Putamen (tissue), 1 donor: ENCODE measurements at places on chromosomes 16 and 17.

DNA sequence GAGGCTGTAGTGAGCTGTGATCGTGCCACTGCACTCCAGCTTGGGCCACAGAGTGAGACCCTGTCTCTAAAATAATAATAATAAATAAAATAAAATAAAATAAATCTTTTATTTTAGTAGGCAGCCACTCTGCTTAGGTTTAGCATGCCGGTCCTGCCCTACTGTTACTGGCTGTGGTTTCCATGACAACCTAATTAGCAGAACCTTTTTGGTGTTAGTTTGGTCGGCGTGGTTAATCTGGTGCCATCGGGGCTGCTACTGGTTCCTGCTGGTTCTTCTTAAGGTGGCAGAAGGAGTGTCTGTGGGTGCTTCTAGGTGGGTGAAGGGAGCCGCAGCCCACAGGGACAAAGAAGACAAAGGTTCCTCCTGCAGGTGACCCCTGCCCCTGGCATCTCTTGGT, 37.8 kb upstream of the CBX4 start:
- no peak for DNase-seq

DNA sequence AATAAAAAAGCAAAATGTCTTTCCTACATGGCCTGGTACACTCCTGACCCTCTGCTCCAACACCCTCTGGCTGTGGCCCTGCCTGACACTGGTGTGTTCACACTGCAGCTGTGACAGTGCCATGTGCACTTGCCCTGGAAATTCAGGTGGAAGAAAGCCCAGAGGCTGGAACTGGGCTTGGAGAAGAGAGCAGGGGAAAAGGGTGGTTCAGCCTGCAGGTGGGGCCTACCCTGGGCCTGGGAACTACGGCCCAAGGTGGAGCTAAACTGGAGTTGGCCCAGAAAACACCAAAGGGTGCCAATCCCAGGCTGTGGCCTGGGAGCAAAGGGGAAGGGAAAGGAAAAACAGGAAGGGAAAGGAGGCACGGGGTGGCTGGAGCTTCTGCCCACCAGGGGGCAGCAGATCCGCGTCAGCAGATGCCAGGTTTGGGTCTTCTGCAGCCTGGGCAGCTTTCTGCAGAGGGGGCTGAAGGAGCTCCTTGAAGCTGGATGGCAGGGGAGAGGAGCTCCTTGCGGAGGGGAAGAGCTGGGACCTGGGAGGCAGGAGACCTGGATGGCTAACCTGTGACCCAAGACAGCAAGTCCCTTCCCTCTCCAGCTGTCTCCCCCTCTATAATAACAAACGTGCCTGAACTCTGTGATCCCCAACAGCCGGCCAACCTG, 15.4 kb upstream of the CTCF start:
- DNase-seq = peak; percentile 65

- DNase-seq = no peak
Measured at GRCh38 chr16:912322-912683, 58.5 kb downstream of the LMF1 start.

DNA sequence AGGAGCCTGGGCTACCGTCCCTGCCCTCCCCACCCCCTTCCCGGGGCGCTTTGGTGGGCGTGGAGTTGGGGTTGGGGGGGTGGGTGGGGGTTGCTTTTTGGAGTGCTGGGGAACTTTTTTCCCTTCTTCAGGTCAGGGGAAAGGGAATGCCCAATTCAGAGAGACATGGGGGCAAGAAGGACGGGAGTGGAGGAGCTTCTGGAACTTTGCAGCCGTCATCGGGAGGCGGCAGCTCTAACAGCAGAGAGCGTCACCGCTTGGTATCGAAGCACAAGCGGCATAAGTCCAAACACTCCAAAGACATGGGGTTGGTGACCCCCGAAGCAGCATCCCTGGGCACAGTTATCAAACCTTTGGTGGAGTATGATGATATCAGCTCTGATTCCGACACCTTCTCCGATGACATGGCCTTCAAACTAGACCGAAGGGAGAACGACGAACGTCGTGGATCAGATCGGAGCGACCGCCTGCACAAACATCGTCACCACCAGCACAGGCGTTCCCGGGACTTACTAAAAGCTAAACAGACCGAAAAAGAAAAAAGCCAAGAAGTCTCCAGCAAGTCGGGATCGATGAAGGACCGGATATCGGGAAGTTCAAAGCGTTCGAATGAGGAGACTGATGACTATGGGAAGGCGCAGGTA, 762 bp downstream of the CDK12 start:
- no peak for DNase-seq

GRCh38 chr16:55285586-55285985, 38.4 kb upstream of the IRX6 start:
- no peak for DNase-seq

DNA sequence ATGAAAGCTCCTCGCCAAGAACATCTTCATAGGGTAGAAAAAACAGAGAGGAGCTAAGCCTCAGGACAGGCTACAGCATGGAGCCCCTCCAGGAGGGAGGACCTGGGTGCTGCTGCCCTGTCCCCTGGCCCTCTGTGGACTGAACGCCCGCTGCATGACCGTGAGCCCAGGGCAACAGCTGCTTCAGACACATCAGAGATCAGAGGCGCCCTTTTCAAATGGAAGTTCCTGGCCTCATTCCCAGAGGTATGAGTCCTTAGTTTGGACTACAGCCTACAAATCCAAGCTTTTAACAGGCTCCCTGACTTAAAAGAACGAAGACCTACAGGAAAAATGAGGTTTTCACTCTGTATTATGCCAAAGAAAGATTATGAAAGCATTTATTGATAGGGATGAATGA, 48.5 kb downstream of the ZNF18 start:
- no peak for DNase-seq

GRCh38 chr16:68509381-68509780, 29.7 kb upstream of the ZFP90 start:
- no peak for DNase-seq

- DNase-seq = no peak
Measured at GRCh38 chr17:50631195-50631907, 3.3 kb upstream of the ABCC3 start.

GRCh38 chr17:59466946-59467801, 98.2 kb upstream of the DHX40 start:
- no peak for DNase-seq

GRCh38 chr16:24544640-24545039, 5.3 kb downstream of the RBBP6 start:
- no peak for DNase-seq

DNA sequence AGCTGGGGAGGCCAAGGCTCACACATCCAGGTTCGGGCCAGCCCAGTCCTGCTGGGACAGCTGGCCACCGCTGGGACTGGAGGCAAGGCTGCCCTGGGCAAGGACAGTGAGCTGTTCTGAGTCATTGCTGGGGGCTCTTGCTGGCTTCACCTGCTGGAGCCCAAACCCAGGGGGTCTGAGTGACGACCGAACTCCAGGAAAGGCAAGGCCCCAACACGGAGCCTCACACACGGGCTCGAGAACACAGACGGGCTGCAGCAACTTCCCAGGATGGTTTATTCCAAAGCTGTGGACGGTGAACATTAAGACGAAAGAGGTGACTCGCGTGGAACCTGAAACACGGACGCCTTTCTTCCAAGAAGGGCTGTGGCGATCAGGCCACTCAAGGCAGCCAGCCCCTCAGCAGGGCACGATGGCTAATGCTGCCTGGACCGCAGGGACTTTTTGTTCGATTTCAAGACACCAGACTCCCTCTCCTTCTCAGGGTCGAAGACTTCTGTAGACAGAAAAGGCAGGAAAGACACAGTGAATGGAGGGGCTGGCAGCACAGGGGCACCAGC, 21.5 kb downstream of the KDM8 start:
- no peak for DNase-seq

DNA sequence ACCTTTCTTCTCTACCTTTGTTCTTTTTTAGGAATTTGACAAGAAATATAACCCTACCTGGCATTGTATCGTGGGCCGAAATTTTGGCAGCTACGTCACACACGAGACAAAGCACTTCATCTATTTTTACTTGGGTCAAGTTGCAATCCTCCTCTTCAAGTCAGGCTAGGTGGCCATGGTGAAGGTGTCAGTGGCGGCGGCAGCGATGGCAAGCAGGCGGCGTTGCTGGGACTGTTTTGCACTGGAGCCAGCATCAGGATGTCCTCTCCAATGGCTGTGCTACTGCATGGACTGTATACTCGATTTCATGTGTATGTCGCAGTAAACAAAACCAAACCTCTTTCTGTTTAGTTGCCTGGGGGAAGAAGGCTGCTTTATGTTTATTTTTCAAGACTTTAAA, 5.9 kb downstream of the DYNLL2 start:
- DNase-seq = peak; percentile 17

GRCh38 chr16:23428351-23428750, 24.6 kb downstream of the COG7 start:
- no peak for DNase-seq

DNA sequence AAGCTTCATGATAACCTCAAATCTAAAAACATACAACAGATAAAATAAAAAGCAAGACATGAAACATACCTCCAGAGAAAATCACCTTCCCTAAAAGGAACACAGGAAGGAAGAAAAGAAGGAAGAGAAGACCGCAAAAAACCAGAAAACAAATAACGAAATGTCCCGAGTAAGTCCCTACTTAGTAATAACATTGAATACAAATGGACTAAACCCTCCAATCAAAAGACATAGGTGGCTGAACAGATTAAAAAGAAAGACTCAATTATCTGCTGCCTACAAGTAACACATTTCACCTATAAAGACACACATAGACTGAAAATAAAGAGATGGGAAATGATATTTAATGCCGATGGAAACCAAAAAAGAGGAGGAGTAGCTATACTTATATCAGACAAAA, 6.2 kb downstream of the FBXO39 start:
- no peak for DNase-seq

DNA sequence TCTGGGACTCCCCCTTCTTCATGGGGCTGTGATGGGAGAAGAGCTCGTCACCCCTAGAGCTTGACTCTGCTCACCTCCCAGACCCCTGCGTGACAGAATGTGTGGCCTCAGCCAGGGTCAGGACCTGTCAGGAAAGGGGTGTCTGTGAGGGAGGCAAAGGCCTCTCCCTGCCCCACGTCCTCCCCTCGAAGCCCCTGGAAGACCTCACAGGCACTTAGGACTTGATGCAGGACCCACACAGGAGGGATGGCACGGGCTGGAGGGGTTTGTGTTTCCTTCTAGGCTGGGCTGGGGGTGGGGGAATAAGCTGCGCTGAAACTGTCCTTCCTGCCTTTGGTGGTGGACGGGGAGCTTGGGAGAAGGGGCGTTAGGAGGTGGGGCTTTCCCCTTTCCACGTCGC, 11.0 kb upstream of the CLUH start:
- DNase-seq = no peak

- DNase-seq = no peak
Measured at GRCh38 chr17:7789131-7789530, 44.9 kb upstream of the KDM6B start.

- no peak for DNase-seq
Measured at GRCh38 chr17:2378905-2379304, 22.0 kb downstream of the MNT start.

DNA sequence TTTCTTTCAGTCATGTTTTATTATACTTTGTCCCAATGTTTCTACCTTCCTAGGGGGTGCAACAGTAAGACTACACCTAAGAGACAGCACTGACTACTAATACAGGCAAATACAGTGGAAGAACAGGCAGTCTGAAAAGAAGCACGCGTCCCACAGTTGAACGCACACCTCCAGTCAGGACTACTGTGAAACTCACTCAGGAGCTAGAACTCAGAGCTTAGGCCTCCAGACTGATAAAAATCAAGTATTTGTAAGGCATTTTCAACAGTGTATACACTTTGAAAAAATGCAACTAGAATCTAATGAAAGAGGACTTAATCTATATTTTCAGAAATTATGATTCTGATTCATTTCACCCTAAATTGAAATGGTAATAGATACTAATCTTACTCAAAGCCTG, 14.4 kb downstream of the ITFG1 start:
- no peak for DNase-seq

DNA sequence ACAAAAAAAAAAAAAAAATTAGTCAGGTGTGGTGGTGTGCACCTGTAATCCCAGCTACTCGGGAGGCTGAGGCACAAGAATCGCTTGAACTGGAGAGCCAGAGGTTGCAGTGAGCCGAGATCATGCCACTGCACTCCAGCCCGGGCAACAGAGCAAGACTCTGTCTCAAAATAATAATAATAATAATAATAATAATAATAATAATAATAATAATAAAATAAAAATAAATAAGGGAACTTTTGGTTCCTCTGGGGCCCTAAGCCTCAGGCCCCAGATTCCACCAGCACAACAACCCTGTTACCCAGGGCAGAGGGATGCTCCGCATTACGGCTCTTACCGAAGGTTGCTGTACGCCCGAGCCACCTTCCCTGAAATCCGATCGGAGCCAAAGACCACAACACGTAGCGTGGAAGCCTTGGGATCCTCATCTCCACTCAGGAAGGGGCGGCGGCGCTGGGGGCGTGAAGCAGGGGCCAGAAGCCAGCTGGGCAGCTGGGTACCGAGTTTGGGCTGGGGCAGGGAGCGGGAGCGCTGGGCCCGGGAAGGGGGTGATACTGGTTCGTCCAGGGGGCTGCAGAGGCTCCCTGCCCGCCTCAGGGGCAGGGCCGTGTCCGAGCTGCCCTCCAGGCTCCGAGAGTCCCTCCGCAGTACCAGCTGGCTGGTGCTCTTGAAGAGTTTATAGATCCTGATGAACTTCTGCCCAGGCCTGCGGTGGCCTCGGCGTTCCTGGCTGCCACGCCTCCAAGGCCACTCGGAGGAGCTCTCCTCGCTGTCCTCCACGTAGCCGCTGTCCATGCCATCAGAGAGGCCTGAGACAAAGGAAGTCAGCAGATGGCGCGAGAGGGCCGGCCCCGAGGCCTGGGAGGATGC, 20.6 kb upstream of the PIK3R6 start:
- no peak for DNase-seq

DNA sequence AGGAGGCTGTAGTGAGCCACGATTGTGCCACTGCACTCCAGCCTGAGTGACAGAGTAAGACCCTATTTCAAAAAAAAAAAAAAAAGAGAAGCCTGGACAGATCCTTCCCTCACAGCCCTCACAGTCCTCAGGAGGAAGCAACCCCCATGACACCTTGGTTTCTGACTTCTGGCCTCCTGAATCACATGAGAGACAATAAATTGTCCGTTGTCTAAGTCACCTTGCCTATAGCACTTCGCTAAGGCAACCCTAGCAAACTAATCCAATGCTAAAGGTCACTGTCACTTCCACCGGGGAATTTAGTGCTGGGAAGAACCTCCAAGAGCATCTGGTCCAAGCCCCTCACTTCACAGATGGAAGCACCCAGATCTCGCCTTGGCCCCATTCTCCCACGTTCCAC, 18.9 kb upstream of the SLC39A11 start:
- no peak for DNase-seq

DNA sequence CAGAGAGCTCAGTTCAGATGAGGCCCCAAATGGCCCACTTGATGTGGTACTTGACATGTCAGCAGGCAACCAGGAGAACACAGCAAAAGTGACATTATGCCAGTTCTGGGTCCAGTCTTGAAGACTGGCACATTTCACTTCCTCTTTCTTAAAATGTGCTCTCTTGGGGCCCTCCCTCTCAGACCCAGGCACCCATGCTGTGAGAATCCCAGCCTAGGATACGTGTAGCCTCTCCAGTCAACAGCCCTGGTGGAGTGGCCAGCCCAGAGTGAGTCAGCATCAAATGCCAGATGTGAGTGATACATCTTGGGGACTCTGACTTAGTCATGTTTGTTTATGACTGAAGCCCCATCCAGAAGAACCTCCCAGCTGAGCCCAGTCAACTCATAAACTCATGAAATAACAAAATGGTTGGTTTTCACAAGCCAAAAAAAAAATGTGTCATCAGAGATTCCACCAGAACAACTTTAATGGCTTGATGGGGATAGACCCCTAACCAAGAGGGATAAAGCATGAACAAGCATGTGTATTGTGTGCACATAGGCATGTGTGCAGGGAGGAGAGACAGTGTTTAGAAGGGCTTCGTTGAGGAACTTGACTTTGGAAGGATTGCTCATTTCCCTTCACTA, 82.5 kb upstream of the TNRC6C start:
- no peak for DNase-seq

- no peak for DNase-seq
Measured at GRCh38 chr17:17941015-17941414, 31.2 kb downstream of the TOM1L2 start.
